ENCODE measurements at places on chromosomes 5 and 9.

- no peak for DNase-seq
Observed at GRCh38 chr5:14326035-14326903, 183.1 kb downstream of the TRIO start.

- no peak for DNase-seq
Observed at GRCh38 chr9:124420991-124421543, 5.8 kb upstream of the PSMB7 start.

DNA sequence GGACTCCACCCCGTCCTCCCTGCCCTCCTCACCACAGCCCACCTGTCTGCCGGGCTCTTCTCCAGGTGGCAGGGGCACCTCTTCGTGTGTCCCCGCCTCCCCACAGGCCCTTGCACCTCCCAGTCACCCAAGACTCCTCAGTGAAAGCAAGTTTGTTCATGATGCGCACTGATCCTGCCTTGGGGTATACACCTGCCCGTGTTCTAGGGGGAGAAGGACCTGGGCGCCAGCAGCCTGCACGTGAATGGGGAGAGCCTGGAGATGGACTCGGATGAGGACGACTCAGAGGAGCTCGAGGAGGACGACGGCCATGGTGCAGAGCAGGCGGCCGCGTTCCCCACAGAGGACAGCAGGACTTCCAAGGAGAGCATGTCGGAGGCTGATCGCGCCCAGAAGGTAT is 124.9 kb downstream of the EHMT1 start:
- no peak for DNase-seq

DNA sequence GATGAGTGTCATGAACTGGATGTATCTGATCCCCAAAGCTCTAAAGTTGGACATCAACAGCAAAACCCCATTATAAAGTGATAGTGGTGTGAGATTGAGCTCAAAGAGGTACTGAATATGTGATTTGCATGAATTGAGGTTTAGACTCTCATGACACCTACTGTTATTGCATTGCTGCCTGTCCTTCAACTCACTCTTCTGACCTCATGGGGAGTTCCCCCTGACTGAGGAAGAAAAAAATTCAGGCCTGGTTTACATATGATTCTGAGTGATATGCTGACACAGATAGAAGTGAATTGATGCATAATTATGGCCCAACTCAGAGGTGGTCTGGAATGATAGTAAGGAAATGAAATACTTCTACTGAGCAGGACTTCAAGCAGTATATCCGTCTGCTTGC is 76.2 kb upstream of the CHD1 start:
- no peak for DNase-seq

GRCh38 chr5:176762489-176762888 is 47.9 kb upstream of the UNC5A start:
- DNase-seq, result no peak

DNA sequence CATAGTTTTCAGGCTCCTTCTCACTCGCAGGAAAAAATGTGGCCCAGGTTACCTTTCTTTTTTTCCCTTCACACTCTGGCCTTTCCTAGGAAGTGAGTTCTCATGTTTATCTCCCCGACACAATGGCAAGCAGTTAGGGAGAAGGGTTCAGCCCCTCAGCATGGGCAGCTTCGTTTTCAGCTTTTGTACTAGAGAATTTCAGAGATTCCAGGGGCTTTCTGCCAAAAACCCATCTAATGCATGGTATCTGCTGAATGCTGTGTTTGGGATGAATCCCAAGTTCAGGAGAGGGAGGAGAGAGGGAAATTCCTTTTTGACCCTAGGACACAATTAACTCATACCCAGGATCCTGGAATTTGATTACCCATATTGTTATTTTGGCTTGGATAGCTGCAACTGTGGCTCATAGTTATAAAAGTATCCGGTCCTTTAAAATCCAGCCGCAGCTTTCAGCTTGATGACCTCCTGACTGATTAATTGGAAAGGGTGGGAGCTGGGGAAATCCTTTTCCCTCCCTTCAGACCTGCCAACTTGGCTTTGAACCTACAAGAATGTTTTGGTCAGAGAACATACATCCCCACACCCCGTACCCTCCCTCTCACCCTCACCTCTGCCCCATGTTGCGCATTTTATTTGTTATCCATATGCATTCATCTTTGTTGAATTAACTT is 78.4 kb downstream of the TMEM252 start:
- DNase-seq, result no peak

GRCh38 chr5:96597438-96598020 is 64.6 kb upstream of the CAST start:
- no peak for DNase-seq

DNA sequence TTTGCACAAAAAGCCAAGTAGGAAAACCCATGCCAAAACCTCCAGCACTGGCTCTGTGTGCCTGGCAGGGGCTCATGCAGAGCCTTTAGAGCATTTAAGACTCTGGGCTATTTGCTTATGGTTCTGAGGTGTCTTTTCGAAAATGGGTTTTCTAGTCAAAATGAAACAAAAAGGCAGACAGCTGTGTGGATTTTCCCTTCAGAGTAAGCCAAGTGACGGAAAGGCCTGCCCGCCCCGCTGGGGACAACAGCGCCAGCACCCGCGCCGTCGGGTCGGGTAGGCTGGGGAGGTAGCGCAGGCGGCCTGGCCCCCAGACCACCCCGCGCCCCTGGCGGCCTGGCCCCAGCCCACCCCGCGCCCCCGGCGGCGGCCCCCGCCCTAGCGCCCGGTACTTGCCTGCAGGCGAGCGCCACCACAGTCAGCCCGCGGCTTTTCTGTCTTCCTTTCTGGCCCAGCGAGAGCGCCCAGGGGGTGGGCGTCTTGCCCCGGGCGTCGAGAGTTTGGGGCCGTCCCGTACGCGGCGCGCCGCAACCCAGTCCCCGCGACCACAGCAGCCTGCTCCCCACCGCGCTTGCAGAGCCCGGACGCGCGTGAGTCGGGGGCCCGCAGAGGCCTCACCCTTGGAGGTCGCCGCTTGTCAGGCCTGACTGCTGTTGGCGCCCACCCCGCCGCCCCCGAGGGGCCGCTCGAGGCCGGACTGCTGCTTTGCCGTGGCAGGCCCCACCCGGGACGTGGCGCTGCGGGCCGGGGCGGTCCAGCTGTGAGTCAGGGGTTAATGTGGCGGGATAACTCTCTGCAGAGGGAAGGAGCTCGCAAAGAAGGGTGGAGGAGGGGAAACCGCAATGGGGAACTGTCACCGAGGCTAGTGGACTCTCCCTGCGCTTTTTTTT is at the start of gene TICAM2:
TSS of gene TICAM2 (minus strand) at position 779 of the 890 bp plus-strand sequence. CDS start 21,223 bp downstream, outside the sequence.
- peak; percentile 55 for DNase-seq

DNA sequence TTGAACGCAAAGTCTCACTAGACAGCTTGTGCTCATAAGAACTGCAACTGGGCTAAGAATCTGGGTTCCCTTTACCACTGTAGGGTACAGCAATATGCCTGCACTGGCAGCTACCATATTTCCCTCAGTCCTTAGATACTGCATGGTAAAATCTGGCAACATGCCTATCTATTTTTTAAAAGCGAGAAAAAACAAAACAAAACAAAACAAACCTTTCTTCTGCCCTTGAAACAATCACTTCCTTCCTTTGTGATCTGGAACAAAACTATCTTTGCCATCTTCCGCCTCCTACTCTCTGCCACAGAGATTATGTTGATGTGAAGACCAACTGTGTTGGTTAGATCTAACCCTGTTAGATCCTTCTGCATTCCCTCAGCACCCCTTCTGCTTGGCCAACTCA is 242.9 kb downstream of the EBF1 start:
- no peak for DNase-seq

DNA sequence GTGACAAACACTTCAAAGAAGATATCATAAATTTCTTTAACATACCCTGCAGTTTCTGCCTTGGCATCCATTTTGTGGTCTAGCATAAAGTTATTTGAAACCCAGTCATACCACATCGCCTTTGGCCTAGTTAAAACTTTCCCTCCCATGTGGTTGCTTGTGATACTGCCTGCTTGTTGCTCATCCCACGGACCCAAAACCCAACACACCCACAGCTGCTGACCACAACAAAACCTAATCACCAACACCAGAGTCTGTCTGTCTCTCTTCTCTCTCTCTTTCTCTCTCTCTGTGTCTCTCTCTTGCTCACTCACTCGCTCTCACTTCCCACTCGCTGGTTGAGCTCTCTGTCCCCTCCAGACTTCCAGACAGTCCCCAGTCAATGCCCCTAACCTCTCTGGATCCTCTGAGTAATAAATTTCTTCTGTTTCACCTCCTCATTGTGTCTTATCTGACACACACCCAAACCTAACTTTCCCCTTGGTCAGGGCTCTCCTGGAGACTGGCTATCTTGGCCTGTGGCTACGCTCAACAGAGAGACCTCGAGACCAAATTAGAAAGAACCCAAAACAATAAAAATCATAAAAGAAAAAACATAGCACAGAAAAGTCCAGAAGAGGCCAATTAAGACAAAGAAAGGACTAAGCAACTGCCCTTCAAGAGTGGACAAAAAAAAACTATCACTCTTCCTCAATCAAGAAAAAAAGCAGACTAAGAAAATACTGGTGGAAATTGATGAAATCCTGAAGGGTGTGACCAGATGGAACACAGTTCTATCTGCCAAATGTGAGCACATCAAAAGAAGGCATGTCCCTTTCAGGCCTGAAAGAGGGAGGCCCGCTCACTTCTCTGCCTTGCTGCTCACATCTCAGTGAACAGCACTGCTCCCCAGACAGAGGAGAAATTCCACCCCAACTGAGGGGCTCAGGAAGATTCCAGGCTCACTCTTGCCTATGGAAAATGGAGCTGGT is 41.5 kb downstream of the TTLL11 start:
- no peak for DNase-seq

GRCh38 chr5:79109527-79110492 is 1.8 kb upstream of the BHMT start:
- DNase-seq, result peak; percentile 20

DNA sequence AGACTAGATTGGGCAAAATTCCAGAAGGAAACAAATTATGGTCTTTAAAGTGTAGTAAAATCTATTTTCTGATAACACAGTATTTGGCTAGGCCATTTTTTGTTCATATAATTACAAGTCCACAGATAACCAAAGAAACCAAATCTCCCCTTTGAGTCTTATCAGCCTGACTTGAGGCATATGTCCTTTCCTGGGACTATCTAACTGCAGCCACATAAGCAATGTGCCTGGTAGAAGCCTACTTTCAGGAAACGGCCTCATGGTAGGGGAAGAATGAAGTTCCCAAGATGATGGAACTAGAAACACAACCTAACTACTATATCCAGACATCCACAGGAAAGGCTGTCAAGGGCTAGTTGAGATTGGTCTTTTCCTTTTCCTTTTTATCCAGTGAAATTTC is 130.0 kb downstream of the PIK3R1 start:
- no peak for DNase-seq

- no peak for DNase-seq
Observed at GRCh38 chr9:34689512-34689911, 1.6 kb downstream of the CCL19 start.

- DNase-seq, result peak; percentile 43
Observed at GRCh38 chr5:123359454-123360200, 63.6 kb downstream of the CEP120 start.

DNA sequence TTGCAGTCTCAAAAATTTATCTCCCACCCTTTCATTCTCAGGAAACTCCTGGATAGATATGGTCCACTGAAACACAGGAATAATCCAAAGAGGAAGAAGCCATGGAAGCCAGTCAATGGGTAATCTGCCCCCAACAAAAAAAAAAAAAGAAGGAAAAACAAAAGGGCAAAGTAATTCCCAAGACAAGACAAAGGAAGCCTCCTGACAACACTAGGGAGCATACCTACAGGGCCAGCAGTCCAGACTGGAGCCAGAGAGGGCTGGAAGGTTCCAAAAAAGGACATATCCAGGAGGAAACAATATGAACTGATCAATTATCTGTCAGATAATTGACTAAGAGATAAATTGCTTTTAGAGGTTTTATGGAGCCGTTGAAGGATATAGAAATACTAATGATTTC is 12.9 kb downstream of the FNIP1 start:
- DNase-seq, result no peak

GRCh38 chr9:104776797-104777196 is 12.9 kb downstream of the NIPSNAP3B start:
- DNase-seq, result no peak

DNA sequence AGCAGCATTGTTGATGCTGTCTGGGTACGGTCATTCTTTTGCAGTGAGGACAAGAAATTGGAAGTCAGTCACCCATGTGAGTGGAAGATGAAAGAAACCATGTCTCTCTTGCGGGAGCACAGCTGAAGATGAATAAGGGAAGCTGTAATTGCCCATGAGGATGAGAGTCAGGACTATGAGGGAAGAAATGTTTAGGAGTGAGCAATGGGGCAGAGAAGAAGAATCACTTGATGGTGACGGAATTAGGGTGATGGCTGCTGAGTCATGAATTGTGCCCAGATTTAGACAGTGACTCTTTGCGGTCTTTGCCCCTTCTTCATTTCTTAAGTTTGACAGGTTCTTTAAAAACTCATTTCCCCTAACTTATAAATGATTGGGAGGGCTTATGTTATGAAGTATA is 183.3 kb downstream of the MAST4 start:
- DNase-seq, result no peak

GRCh38 chr5:112083623-112084022 is 326.6 kb upstream of the NREP start:
- no peak for DNase-seq

GRCh38 chr5:17897776-17898175 is 263.5 kb downstream of the TAF11L14 start:
- DNase-seq, result no peak

DNA sequence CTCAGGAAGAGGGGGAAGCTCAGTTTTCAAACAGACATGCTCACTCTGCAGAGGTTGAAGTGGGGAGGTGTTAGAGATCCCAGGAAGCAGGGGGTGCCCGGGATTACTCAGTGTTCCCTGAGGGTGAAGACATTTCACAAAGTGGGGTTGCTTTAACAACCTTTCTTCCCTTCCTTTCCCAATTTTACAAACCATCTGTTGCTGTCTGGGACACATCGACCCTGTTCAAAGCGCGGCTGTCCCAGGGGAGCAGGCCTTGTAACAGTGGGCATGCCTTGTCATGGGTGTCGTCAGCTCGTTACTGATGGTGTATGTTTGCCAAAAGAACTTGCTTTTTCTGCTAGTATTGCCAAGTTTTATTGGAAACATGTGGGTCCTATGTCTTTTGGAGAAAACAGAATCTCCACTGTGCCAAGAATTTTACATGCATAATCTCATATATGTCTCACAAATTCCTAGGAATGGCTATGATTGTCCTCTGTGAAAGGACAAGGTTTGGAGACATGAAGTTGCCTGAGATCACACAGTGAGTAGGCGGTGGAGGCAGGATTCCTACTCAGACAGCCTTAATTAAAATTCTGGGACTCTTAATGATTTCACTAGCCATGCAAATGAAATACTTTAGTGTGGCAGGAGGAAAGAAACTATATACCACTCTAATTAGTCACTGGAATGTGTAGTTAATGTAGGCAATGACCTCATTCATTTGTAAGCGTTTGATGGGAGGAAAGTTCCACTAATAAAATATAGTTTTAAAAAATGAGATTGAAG is 198.9 kb downstream of the NXNL2 start:
- DNase-seq, result no peak
